ENCODE measurements at places on chromosomes 3 and 15.

DNA sequence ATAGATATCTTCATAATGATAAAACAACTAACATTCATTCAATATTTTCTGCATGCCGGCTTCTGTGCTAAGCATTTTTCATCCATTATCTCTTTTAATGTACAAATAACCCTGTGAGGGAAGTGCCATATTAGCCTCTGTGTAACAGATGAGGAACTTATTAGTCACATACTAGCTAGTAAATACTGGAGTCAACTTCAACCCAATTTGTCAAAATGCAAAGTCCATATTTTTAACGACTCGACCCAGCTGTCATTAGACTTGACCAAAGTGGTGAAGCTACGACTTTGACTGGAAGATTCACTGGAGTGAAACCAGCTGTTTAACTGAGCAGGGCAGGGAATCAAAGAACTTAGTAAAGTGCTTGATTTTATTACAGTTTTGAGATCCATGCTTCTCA, 41.6 kb downstream of the PARP15 start:
- no peak for DNase-seq

DNA sequence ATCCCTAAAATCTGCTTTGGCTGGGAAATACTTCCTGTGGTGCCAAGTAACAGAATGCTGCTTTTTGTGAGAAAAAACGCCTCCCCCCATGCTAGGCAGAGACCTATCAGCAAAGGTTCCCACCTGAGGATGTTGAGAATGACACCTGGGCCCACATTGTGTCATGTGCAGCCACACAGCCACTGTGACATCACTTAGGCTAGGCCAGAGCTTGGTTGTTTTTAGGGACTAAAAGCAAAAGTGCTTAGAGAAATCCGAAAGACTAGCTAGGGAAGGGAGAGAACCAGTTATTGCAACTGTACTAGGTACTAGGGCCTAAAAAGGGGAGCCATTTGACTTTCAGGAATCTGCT, 6.2 kb downstream of the ZDHHC3 start:
- no peak for DNase-seq

- no peak for DNase-seq
These were observed 6.1 kb upstream of the TICRR start for GRCh38 chr15:89569090-89569745.

- no peak for DNase-seq
These were observed 338.5 kb downstream of the RORA start for GRCh38 chr15:60890375-60891230.

- no peak for DNase-seq
These were observed 6.2 kb downstream of the DUOXA2 start for GRCh38 chr15:45120081-45120972.

- DNase-seq: no peak
These were observed 64.7 kb upstream of the ZBTB38 start for GRCh38 chr3:141303481-141304223.

GRCh38 chr3:12906141-12906915, 65.0 kb upstream of the RPL32 start:
- no peak for DNase-seq

GRCh38 chr3:49015765-49016164, 2.6 kb downstream of the DALRD3 start:
- no peak for DNase-seq

GRCh38 chr15:70892002-70892911, at the start of the genes LRRC49 and THAP10:
TSS of gene LRRC49 (plus strand) at chr15:70892826. CDS start at chr15:70892895, 69 bp downstream.
TSS of gene THAP10 (minus strand) at chr15:70892433. CDS start at chr15:70892272, 161 bp downstream.
- DNase-seq: no peak

DNA sequence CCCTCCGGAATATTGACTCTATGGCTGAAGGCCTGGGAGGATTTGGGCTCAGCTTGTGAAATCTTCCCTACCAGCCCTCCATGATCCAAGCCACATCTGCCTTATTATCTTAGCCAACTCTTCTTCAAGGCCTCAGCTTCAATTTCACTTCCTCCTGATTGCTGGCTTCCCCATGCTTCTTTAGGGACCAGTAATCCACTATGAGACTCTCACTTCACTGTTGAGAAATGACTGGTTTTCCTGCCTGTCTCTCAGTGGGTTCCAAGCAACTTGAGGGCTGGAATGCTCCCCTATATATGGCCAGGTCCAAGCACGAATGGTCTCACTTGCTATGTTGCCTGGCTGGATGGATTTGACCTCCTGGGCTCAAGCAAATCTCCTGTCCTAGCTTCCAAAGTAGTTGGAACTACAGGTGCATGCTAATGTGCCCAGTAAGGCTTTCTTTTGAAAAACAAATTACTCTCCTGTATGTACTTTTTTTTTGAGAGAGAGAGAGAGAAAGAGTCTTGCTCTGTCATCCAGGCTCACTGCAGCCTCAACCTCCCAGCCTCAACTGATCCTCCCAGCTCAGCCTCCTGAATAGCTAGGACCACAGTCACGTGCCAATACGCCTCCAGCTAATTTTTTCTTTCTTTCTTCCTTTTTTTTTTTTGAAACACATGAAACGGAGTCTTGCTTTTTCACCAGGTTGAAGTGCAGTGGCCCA, 7.9 kb upstream of the PIK3CB start:
- DNase-seq: no peak

DNA sequence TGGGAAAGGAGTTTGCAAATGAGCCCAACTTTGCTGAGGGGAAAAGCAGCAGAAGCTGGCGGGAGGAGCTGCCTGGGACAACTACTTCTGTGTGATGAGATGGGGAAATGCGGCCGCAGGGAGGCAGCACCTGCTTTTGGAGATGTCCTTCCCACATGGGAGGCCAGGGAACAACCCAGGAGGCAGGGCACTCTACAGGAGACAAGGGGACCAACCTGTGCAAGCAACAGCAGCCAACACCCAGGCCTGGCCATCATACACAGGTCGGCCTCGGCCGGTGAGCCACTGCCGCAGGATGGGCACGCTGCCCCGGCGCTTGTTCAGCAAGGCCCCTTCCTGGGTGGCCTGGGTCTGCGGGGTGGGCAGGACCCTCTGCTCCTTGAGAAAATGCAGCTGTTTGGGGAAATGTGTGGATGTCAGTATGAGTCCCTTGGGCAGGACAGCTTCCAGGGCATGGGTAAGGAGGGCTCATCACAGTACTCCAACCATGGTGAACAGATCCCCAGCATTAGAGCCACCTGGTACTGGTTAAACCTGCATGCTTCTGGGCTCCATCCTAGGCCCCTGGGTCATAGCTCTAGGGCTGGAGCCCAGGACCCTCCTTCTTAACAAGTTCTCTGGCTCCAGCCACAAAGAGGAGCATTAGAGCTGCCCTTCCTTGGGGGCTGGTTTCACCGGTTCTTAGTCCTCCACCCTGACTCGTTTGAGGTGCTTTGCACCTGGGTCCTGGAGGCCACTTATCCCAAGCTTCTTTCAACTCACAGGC, 11.6 kb downstream of the EPB42 start:
- no peak for DNase-seq

GRCh38 chr15:77415450-77416147, 4.3 kb downstream of the PEAK1 start:
- no peak for DNase-seq

DNA sequence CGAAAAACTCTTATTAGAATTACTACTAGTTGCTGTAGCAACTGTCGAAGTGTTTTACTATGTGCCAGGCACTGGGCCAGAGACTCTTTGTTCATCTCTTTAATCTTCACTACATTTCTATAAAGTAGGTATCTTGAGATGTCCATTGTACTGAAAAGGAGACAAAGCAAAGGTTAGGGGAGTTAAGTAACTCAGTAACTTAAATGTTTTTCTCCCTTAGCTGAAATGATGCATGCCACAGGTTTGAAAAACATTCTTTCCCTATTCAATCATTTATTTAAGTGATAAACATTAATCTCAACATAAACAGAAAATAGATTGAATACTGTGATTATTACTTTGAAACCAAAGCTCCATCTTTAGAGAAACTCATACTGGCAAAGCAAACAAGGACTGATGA, 776.2 kb downstream of the FHIT start:
- DNase-seq: no peak

GRCh38 chr15:41233367-41233771, 2.3 kb downstream of the CHP1 start:
- DNase-seq: no peak

GRCh38 chr3:58647381-58648141, 19.0 kb downstream of the FAM3D start:
- no peak for DNase-seq

GRCh38 chr3:94081884-94082283, 19.0 kb downstream of the NSUN3 start:
- no peak for DNase-seq

DNA sequence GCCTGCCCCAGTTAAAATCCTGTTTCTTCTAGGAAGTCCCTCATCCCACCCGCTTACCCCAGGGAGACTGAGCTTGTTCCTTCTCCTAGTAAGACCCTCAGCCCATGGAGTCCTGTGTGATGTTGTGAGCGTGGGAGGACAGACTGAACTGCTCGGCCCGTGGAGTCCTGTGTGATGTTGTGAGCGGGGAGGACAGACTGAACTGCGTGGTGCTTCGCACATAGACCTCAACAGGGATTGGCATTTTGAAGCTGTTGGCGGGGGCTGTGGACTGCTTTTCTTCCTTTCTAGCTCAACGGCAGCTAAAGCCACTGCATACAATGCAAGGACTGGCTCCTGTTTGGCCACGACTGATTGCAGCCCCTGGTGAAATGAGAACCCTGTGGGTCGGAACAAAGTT, 1.6 kb upstream of the SPTBN5 start:
- no peak for DNase-seq

DNA sequence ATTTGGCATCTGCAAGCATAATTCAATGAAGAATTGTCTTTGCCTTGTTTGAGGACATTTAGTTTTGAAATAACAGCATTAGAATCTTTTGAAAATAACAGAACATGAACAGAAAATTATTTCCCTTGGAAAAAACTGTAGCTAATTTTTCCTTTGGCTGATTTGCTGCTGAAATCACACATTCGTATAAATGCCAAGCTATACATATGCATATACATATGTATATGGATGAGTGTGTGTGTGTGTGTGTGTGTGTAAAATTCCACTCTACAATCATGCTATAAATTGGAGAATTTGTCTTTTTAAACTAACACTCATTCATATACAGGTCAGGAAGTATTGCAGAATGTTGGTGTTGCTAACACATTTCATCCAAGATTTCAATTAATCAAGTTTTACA, 57.9 kb downstream of the SAMMSON start:
- DNase-seq: no peak

- no peak for DNase-seq
These were observed 44.5 kb downstream of the GBE1 start for GRCh38 chr3:81716870-81717509.

GRCh38 chr3:167484551-167484950, 10.7 kb upstream of the SERPINI2 start:
- no peak for DNase-seq

DNA sequence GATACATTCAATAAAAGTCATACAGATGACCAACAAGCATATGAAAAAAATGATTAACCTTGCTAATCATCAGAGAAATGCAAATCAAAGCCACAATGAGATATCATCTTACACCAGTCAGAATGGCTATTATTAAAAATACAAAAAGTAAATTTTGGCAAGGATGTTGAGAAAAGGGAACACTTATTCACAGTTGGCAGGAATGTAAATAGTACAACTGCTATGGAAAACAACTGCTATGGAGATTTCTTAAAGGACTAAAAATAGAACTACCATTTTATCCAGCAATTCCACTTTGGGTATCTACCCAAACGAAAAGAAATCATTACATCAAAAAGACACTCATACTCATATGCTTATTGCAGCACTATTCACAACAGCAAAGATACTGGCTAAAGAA, 1121.8 kb downstream of the TBL1XR1 start:
- DNase-seq: no peak

- no peak for DNase-seq
These were observed 21.3 kb downstream of the ITGA11 start for GRCh38 chr15:68410466-68411342.

DNA sequence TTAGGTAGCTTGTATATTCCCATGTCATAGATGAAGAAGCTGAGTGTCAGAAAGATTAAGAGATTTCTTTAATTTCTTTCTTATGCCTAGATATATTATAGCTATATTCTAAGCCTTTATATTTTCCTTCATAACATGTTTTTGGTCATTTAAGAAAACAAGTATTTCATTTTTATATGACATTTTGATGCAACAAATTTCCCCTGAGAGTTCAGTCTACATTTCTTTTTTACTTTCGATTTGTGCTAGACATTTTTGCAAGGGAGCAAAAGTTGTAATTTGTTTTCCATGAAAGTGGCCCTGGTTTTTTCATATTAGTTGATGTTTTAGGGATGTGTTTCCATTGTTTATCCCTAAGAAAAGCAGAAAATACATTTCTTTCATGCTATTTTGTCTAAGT, 344.9 kb downstream of the NLGN1 start:
- no peak for DNase-seq

Data from stimulated activated CD8-positive, alpha-beta memory T cell treated with anti-CD3 and anti-CD28 coated beads, Interleukin-7, amount 100 ng/mL, for 1 hour (primary cell).